ENCODE measurements at places on chromosomes 6 and 20.

- DNase-seq, result no peak
Observed at GRCh38 chr6:125868678-125869395, 78.1 kb downstream of the NCOA7 start.

DNA sequence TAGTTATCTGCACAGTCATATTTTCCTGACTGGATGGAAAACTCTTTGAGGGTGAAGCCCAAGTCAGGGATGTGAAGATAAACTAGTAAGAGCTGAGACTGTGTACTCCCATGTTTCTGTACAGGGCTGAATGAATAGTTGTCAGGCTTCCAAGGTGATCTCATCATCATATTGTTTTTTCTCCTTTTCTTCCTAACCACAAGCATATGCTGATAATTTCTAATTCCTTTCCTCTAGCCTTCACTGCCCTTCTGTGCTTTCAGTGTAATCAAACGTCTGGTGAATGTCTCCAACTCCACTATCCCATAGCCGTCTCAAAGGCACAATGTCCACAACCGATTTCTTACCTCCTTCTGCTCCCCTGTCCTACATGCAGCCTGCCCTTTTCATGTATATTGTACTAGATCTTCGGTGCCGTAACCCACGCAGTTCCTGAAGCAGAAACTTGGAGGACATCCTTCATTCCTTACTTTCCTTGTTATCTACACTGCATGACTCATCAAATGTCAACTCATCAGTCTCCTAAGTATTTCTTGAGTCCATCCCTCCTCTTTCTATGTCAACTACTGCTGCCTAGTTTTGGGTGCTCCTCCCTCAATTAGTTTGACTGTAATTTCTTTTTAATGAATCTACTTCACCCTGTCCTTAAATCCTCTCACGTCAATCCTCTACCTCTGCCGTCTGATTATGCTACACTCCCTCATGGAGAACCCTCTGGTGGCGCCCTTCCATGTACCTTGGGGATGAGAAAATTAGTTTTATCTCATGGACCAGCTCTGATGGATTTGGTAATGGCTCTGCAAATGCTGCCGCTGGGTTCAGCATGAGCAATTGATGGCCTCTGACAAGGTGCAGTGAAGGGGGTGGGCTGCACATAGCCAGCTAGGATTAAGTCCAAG lies 21.9 kb downstream of the NCOA7 start:
- no peak for DNase-seq

- DNase-seq, result peak; percentile 36
Observed at GRCh38 chr6:2157441-2158127, 87.8 kb downstream of the GMDS start.

GRCh38 chr6:167683028-167683862 lies 143.5 kb upstream of the AFDN start:
- DNase-seq, result no peak

GRCh38 chr6:134701301-134701700 lies 248.6 kb downstream of the ALDH8A1 start:
- DNase-seq, result no peak

DNA sequence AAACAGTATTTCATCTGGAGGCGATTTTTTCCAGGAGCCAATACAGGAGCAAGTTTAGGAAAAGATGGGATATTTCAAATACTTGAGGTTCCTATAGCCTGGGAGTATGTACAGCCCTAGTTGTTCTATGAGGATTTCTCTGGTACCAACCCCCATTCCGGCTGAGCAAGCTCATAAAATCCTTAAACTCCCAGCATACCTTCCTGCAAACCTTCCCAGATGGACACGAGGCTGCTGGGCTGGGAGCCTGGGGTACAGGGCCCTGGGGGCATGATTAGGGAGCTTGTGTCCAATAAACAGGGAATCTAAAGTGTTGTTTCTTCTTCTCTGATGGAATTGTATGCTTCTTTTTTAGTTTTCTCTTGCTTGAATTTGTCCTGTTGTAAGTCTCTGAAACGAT lies 1.5 kb downstream of the PRRC2A start:
- DNase-seq, result no peak

DNA sequence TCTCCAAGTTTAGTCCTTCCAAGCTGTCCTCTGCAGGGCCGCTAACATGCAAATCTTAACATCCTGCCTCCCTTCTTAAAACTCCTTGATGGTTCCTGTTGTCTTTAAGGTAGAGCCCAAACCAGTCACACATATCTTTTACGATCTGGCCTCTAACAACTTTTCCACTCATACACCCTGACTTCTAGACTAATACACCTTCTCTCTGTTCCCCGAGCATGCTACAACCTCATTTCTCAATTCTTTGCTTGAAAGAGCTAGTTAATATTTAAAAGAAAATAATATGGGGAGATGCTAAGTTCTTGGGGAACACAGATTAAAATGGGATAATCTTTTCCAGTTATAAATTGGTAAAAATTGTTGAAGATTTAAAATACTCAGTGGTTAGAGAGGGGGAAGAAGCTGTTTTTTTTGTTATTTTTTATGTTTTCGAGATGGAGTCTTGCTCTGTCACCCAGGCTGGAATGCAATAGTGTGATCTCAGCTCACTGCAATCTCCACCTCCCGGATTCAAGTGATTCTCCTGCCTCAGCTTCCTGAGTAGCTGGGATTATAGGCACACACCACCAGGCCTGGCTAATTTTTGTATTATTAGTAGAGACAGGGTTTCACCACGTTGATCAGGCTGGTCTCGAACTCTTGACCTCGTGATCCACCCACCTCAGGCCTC lies 250.7 kb downstream of the MAFB start:
- no peak for DNase-seq

GRCh38 chr20:37432606-37433005 lies 86.7 kb downstream of the SRC start:
- DNase-seq, result no peak

GRCh38 chr20:21433329-21433890 lies 36.1 kb upstream of the NKX2-4 start:
- DNase-seq, result no peak

DNA sequence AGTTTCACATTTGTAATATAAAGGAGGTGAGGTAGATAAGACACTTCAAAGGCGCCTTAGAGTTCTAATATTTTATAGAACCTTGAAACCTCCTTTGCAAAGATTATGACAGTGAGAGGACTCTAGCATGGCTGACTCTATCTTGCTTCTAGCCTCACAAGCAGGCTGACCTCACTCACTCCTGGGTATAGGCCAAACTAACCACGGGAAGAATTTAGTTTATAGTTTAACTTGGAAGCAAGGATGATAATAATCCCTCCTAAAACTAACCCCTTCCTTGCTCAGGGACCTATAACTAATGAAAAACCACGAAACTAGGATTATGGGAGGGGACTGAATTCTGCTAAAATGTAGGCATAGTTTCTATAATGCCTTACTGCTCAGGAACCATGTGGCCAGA lies 84.3 kb downstream of the FILIP1 start:
- no peak for DNase-seq

- DNase-seq, result peak; percentile 21
Observed at GRCh38 chr6:139996253-139996834, 621.9 kb upstream of the CITED2 start.

GRCh38 chr6:117266257-117267053 lies 1.1 kb downstream of the VGLL2 start:
- DNase-seq, result no peak

DNA sequence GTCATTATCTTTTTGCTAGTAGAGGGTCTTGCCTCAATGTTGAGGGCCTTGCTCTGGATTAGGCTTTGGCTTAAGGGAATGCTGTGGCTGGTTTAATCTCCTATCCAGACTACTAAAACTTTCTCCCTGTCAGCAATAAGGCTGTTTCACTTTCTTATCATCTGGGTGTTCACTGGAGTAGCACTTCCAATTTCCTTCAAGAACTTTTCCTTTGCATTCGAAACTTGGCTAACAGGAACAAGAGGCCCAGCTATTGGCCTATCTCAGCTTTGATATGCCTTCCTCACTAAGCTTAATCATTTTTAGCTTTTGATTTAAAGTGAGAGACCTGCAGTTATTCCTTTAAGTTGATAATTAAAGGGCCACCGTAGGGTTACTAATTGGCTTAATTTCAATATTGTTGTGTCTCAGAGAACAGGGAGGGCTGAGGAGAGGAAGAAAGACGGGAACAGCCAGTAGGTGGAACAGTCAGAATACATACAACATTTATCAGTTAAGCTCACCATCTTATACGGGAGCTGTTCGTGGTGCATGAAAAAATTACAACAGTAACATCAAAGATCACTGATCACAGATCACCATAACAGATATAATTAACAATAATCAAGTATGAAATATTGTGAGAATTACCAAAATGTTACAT lies 186.7 kb downstream of the PTPRK start:
- DNase-seq, result no peak

GRCh38 chr6:108660251-108660650 lies 99.5 kb downstream of the FOXO3 start:
- no peak for DNase-seq

DNA sequence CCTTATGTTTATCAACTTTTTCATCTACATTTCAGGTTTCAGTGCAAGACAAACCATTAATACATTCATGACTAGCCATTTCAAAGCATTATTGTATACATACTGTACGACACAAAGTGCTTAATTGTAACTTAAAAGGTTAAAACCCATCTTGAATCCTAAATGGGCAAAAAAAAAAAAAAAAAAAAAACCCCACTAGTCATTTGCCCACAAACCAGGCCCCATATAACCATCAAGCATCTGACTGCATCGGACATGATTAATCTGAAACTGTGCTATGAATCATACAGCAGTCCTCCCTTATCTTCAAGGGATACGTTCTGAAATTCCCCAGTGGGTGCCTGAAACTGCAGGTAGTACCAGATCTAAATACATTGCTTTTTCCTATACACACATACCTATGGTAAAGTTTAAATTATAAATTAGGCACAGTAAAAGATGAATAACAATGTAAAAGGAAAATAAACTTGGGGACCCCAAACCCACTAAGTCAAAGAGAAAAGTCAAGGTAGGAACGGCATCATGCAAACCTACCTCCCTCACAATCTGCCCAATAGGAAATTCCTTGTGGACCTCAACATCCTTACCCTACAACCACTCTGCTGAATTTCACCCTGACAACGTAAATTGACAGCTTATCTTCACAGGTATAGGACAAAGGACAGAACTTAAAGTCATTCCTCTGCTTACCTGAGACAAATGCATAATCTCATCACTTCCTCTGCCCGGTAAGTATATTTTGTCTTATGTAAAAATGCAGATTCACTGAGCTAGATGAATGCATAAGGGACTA lies 14.3 kb downstream of the B4GALT5 start:
- DNase-seq, result peak; percentile 59

DNA sequence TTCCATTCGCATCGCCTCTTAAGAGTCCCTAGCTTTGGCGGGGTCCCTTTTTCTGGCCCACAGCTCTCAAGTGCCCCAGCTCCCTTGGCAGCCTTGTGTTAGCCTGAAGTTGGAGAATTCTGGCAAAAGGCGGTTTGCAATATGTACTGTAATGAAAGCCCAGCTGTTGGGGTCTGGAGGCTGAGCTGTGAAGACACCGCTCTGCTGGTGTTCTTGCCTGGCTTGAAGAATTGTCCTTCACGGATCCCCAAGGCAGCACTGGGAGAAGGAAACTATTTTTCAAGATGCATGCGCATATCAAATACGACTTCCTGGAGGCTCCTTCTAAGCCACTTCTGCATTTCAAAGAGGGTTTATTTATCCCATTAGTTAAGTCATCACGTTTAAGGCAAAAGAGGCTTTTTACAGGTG lies 21.4 kb upstream of the CITED2 start:
- DNase-seq, result no peak

- DNase-seq, result no peak
Observed at GRCh38 chr6:3190056-3190455, 32.7 kb upstream of the TUBB2A start.

- DNase-seq, result peak; percentile 68
Observed at GRCh38 chr6:336159-337114, 44.1 kb downstream of the DUSP22 start.

GRCh38 chr6:119749335-119749734 lies 399.8 kb upstream of the MAN1A1 start:
- DNase-seq, result no peak

DNA sequence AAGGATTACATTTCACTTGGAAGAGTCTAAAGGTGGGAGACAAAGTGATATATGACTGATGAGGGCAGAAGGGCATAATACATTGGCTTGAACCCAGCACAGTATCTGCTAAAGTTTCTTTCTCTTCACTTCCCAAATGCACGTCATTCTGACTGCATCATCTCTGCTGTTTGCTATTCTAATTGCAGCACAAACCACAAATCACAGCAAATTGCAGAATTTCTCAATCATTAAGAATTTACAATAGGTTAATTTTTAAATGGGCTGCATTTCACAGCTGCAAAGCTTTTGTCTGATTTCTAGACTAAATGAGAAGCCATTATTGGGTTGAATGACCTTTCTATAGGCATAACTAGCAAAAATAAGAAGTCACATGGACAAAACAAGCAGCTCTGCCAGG lies 337.0 kb downstream of the RNGTT start:
- DNase-seq, result no peak

DNA sequence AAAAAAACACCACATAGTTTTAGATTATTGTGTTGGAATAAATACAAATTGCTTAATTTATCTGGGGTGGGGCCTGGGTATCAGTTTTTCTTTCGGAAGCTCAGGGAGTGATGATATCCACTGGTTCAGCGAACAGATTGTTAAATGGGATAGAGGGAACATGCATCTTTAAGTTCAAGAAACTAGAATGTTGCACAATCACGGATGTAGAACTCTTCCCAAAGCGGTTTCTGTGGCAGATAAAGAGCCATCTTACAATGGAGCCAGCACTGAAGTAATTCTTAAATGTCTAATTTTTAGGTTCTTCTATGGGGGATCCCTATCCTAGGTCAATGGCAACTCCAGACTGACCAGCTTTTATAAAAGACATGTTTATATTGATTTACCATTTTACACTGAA lies 9.7 kb upstream of the RMND1 start:
- no peak for DNase-seq

DNA sequence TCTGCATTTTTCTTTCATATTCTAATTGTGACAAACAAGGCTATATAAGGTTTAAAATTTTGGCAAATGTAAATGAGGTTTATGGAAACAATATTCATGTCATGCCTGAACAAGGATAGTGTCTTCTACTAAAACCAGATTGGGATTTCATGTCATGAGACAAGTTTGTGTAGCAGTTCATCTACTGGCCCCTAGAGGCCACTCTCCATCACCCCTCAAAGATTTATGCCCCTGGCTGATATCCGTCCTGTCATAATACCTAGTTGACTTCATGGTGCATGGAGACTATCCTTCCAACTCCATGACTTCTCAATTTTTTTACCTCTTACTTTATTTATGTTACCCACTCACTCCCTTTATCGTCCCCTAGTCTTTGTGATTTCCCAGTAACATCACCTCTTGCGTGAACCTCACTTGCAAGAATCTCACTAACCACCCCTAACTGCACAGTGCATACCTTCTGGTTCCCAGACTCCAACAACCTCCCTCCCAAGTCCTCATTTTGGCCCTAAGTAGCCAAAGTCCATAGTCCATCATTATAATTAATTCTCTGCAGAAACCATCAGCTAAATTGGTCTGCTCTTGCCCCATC lies 179.8 kb downstream of the TASP1 start:
- DNase-seq, result peak; percentile 23

- DNase-seq, result peak; percentile 28
Observed at GRCh38 chr6:116352515-116353471, 18.0 kb upstream of the DSE start.

- no peak for DNase-seq
Observed at GRCh38 chr6:66522864-66523263, 815.8 kb upstream of the EYS start.

GRCh38 chr6:130851026-130851425 lies 23.8 kb downstream of the SMLR1 start:
- no peak for DNase-seq
